ENCODE measurements at places on chromosomes 3 and 15. TPM values are rescaled to one million over a fixed set of nuclear protein-coding genes. Genes with fewer than 3 reads are reported as not detected.

DNA sequence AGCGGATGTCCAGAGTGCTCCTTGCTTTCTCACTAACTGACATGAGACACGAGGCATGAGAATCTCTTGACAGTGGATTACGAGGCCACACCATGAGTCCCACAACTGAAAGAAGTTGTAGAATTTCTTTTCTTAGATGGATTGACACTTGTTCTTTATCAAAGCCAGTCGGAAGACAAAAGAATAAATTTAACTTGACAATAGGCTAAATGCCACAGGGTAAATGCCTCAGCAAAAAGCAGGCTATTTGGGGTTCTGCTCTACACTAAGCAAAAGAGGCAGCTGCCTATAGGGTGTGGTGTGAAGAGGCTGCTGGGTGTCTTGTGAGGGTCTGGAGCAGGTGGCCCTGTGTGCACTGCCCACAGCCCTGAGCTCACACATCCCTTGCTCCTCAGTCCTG is 135.1 kb upstream of the SEMA6D start:
- no peak for DNase-seq

DNA sequence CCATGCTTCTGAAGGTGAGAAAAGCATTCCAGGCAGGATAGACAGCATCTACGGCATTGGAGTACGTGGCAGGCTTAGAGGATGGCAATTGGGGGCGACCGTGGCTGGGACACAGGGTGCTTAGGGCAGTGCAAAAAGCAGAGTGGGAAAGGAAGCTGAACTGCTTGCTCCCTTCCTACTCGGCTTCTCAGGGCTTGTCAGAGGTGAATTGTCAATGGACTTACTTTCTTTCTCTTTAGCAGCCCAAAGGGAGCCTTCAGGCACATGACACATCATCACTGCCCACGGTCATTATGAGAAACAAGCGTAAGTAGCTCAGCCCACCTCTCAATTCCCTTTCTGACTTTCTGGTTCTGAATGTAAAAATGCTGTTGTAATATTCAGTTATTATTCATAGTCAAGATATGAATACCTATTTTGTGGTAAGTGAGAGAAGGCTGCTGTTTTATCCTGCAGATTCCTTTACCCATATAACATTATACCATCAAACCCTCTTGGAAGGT is 84.3 kb downstream of the KLHL25 start:
- no peak for DNase-seq

GRCh38 chr15:35166730-35167359 is 81.8 kb upstream of the NANOGP8 start:
- no peak for DNase-seq

Gene ARNT2
- 0.25 TPM for total RNA-seq

Gene HESX1
- total RNA-seq, result not detected

- peak; percentile 96 for DNase-seq
Measured at GRCh38 chr3:94162700-94163099, 99.8 kb downstream of the NSUN3 start.

DNA sequence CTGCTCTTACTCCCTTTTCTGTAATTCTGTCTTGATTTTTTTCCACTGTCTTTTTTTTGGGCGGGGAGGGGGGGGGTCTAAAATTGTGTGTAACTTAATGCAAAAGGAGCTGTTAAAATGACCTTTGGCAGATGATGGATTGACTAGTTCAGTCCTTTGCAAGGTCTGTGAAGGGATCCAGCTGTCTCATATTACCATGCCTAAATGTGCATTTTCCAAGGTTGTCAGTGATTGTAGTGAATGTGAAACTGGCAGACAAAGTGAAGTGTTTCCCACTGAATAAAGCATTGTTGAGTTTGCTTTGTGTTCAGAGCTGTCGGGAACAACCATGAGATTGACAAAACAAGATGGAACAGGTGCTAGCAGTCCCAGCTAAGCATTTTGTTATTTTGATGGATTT is 110.1 kb upstream of the SKOR1 start:
- no peak for DNase-seq

DNA sequence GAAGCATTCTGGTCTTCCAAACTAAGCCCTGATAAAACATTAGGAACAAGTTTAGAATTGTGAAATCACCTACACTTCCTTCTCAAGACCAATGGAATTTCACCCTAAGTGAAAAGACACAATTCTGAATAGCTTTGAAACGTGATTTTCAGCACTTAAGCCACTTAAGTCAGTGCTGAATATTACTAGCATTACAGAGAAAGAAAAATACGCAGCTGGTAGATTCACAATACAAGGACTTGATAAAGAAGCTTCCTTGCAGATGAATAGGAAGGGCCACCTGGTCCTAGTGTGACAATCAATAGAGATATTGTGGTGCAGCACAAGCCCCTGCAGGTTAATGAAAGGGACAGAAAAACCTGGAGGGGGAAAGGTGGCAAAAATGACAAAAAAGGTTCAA is 353.1 kb upstream of the ALCAM start:
- no peak for DNase-seq

GRCh38 chr15:81293728-81294515 is 30.0 kb downstream of the STARD5 start:
- no peak for DNase-seq

- DNase-seq, result no peak
Measured at GRCh38 chr15:63729115-63729884, 104.4 kb downstream of the HERC1 start.

Gene LEKR1
- total RNA-seq, result 0.67 TPM

- no peak for DNase-seq
Measured at GRCh38 chr3:25576831-25577454, 87.8 kb downstream of the TOP2B start.

All from foreskin keratinocyte (primary cell).